Left renal cortex interstitium (tissue), 4 donors: ENCODE measurements at places on chromosomes 12 and 14.

DNA sequence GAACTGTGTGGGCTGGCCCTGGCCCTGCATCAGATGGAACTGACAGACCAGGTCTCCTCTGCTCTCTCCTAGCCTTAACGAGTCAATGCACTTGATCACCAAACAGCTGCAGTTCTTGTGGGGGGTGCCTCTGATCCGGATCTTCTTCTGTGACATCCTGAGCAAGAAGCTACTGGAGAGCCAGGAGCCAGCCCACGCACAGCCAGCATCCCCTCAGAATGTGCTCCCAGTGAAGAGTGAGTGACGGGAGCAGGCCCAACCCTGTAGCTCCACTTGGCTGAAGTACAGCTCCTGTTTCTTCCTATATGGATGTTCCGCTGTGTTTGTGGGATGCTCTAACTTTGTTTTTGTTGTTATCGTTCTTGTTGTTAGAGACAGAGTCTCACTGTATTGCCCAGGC, 23.9 kb downstream of the UBE3B start:
- no peak for DNase-seq

DNA sequence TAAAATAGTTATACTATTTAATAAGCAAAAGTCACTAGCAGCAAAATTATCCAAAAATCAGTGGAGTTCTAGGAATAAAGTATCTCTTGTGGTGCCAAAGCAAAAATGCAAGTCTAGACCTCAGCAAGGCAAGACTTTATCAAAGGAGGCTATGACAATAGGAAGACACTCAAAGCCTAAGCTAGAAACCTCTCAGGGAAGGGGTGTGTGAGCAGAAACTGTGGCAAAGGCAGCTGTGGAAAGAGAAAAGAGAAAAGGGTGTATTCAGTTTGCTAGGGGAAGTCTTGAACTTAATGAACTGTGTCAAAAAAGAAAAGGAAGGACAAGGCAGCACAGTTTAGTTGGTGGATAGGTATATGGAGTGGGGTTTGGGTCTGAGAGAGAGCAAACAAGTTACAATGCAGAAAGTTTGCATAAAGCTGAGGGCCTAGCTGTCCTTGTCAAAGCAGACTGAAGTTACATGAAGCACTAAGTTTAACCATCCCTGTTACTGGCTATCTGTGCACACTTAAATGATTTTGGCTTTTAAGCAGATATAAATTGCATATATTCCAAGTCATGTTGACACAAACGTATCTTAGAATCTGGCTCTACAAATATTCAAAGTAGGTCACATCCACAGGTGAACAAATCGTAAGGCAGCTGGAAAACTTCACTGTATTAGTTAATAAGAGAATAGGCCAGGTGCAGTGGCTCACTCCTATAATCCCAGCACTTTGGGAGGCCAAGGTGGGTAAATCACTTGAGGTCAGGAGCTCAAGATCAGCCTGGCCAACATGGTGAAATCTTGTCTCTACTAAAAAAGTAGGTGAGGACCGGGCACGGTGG, 31.0 kb upstream of the AMN1 start:
- DNase-seq: no peak

DNA sequence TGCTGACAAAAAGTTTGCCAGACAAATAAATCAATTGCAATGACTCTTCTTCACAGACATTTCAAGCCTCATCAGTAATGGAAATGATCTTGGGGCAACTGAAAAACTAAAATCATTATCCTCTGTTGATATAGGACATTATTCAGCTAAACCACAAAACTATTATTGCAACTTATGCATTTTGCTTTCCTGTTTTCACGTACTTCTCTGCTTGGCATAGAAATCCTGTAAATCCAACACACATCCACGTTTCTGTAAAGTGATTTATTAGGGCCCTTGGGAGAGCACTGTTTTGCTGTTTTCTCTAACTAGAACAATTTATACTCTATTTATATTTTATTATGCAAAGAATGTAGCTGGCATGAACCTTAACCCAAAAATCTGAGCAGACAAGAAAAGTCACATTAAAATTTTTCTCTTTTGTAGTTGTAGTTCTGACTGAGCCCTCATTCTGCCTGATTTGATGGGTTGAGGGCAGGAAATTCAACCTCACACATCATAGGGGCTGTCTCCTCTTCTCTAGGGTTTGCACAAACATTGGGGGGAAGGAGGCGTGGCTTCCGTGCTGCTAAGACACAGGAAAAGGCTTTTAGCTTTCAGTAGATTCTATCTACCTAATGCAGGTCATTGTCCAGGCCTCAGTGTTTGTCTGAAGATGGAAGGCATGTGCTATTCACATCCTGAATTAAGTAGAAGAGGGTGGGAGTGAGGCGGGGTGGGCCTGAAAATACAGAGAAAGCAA, 11.5 kb upstream of the NUP107 start:
- no peak for DNase-seq

GRCh38 chr12:48907245-48907644, 18.0 kb downstream of the FKBP11 start:
- no peak for DNase-seq

GRCh38 chr12:96350982-96351381, 49.3 kb downstream of the CDK17 start:
- DNase-seq: no peak

- DNase-seq: no peak
Measured at GRCh38 chr14:93160353-93160801, 24.3 kb downstream of the MOAP1 start.
